ENCODE measurements at places on chromosomes 7 and 10.

GRCh38 chr7:39259391-39260003 lies 281.8 kb downstream of the POU6F2 start:
- DNase-seq, result no peak

DNA sequence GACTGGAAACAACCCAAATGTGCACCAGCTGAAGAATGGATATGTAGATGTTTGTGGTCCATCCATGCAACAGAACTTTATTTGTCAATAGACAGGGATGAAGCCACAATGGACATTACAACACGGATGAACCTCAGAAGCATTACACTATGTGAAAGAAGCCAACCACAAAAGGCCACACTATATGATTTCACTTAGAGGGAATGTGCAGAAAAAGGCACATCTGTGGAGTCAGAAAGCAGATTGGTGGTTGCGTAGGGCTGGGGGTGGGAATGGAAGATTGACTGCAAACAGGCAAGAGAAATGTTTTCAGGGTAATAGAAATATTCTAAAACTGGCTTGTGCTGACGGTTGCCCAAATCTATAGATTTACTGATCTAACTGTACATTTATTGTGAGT lies 34.3 kb upstream of the WASHC2A start:
- DNase-seq, result no peak

DNA sequence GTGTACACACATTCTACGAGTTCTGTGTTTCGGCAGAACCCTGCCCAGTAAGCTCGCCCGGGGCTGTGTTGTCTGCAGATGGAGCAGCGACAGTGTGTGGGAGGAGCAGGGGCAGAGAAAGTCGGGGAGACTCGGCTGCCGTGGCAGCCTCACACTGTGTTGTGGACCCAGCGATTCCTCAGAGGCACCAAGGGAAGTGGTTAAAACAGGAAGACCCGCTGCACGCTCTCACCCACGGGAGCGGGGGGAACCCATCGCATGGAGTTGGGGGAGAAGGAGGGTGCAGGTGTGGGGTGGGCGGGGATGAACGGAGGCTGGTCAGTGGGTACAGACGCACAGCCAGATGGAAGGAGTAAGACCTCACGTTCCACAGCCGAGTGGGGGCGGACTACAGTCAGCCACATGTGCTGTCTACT lies 250.2 kb downstream of the ELFN1 start:
- no peak for DNase-seq

- no peak for DNase-seq
These were observed 386.1 kb upstream of the COBL start for GRCh38 chr7:51702673-51703072.

DNA sequence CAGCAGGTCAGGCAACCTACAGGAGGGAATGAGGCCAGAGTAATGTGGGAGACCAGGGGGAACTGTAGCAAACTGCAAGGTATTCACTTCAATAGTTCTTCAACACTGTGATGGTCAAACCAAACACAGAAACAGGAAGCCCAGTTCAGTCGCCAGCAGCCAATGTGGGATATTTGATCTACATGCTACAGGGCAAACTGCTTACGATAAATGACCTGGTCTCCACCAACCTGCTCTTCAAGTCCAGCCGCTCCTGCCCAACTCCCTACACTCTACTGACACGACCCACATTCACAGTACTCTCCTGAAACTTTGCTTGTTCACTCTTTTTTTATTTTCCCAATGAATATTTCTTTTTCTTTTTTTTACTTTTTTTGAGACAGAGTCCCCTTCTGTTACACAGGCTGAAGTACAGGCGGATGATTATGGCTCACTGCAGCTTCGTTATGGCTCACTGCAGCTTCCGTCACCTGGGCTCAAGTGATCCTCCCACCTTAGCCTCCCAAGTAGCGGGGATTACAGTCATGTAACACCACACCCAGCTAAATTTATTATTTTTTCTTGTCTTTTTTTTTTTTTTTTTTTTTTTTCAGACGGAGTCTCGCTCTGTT lies 42.1 kb downstream of the MDH2 start:
- DNase-seq, result no peak

GRCh38 chr10:122279725-122280141 lies 8.6 kb downstream of the BTBD16 start:
- no peak for DNase-seq

DNA sequence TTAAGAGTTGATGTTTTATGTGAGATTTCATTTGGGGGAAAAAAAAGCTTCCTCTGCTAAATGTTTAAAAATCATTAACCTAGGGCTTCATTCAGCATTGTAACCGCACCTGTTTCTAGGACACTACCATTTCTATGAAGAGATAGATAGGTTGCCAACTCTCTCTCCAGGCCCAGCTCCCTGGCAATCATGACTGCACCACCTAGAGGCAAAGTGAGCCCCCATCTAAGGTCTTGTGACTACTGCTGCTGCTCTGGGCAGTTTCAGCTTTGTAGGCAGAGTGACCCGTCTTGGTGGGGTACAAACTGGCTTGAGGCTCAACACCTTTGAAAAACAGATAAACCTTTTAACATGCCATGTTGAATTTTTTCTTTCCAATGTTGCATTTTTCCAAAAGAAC lies 27.3 kb upstream of the MRC1 start:
- no peak for DNase-seq

- DNase-seq, result no peak
These were observed 130.3 kb downstream of the NRF1 start for GRCh38 chr7:129741743-129742213.

DNA sequence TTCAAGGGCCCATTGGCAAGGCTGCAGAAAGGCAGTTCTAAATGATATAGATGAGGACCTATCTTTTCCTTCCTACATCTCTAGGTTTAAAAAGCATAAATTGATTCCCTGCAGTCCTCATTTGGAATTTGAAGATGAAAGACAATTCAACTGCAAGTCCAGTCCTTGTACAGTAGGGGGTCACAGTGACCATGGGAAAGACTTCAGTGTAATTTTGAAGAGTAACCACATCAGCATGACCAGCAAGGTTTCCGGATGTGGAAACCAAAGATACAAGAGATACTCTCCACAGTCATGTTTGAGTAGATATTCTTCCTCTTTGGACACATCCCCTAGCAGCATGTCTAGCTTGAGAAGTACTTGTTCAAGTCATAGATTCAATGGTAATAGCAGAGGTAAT lies 539.3 kb upstream of the TEX47 start:
- DNase-seq, result no peak
